Activated CD4-positive, alpha-beta T cell treated with anti-CD3 and anti-CD28 coated beads, Interleukin-2, amount 50 U/mL, for 4 hours (primary cell): ENCODE measurements at places on chromosomes 4 and X.

DNA sequence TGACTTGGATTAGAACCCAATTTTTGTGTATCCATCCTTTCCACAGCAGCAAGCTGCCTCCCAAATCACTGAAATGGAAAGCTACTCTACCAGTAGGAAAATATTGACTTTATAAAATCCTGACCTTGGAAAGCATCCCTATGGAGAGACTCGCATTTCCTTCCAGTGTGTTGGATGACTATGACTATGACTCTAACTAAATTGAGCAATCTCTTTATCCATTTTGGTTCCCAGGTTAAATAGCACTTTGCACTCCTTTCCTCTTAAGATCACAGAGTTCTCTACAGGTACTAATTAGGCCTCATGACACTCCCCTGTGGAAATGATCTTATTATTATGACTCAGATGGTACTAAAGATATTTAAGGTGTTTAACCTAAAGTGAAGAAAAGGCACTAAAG, 431.8 kb downstream of the PPARGC1A start:
- DNase-seq = no peak

GRCh38 chr4:128524311-128524710, 236.7 kb upstream of the PGRMC2 start:
- DNase-seq = no peak

DNA sequence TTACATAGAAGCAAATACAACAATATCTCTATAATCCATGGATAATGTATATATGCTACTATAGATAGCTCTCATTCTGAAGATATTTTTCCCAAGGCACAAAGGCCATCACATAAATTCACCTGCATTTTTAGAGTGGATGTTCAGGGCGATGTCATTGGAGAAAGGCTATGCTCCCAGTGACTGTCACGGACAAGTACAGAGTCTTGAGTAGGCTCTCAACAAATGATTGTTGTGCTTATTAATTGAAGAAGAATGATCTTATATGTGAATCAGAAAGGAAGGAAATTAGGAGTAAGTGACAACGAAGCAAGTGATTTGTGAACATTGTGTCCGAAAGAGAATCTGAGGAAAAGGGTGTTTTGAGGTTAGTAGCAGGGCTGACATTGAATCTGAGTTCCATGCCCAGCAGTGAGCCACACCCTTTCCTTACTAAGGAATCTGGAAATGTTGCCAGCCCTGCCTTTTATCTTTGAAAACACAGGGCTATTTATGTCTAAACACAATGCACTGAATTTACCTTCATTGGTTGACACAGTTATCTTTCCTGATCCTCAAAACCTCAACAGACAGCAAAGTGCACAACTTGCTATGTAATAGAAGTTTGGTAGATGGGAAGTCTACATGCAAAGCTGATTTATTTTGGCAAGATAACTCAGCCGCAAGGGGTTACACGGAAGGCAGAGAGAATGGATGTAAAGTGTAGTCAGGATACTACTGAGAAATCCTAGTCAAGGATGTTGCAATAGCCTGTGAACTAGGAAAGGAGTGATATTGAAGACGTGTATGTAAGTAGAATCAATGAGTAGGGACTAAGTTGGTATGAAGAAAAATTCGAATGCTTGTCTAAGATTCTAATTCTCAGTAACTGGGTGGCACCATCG, 50.4 kb downstream of the SORBS2 start:
- DNase-seq = no peak

DNA sequence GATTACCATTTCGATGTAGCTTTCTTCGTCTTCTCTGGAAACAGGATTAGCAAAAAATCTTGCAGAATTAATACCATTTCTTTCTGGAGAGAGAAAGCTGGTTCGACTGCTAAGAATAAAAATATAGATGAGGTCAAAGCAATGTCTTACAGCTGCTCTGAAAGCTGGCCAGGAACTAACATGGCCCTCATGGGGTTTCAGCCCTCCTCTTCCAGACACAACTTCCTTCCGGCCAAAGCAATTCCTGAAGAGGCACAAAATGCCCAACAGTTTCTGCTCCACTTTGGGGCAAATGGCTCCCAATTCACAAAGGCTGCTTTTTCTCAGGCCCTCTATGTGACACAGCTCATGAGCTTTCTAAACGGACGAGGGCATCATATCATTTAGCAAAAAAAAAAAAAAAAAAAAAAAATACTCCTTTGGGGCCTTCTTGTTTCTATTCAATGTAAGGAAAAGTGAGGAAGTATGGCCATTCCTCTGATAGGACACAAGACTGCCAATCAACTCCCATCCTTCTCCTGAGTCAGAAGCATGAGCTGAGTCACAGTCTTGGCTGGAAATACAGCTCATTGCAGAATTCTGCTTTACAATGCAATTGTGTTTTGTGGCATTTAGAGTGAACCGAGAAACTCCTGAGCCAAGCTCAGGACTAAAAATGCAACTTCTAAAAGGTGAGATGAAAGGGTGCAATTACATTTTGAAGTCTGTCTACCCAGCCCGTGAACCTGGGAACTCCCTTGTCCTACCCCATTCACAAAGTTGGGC, 42.7 kb upstream of the CTAG2 start:
- DNase-seq = no peak

DNA sequence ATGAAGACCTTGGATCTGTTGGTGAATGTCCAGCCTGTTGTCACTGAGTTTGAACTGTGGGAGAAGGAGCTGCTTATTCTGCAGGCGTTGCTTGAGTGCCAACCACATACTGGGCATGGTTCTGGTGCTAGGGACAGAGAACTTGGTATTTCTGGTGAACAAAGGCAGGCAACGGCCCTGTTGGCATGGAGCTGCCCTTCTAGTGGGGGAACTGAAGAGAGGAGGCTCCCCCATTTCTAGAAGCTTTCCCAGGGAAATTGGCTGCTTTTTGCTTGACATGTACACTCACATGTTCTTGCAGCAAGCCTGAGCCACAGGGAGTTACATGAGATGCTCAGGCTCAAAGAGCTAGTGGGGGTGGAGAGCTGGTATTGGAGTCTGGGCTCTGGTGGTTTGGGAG, 8.9 kb upstream of the CD38 start:
- DNase-seq = no peak

- no peak for DNase-seq
These were observed 10.5 kb upstream of the TMEM165 start for GRCh38 chr4:55385201-55385649.
